ENCODE measurements at places on chromosomes 7 and 10. TPM values are rescaled to one million over a fixed set of nuclear protein-coding genes. Genes with fewer than 3 reads are reported as not detected.

DNA sequence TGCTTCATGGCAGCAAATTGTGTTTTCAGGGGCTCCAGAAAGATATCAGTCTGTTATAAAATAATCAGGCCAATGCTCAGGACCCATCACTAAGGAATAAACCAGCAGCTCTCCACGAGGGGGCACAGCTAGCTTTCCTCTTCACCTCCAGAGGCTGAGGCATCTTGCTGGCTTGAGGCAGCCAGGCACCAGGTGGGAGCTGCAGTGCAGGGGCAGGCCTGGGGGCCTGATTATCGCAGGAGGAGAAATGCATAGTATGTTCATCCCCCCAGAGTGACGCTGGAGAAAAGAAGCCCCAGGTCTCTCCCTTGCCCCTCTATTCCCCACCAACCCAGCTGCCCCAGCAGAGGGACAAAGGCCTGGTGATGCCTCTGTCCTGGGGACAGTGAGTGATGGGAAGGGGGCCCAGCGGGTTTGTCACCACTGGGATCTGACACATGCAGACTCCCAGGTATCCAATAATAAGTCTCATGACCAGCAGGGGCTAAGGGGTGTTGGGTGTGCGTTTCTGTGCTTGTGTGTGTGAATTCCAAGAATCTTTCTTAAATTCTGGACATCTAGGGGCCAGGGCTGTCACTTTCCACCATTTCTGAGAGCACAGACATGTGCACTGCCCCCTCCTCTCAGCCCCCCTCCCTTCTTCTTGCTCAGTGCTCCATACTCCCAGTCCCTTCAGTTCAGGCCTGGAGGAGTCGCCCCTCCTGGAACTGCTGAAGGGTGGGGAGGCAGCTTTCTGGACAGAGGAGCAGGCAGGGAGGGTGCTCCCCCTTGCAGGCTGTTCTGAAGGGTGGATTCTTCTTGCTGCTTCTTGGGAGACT, 128.1 kb upstream of the FAM20C start:
- DNase-seq = peak; percentile 89

DNA sequence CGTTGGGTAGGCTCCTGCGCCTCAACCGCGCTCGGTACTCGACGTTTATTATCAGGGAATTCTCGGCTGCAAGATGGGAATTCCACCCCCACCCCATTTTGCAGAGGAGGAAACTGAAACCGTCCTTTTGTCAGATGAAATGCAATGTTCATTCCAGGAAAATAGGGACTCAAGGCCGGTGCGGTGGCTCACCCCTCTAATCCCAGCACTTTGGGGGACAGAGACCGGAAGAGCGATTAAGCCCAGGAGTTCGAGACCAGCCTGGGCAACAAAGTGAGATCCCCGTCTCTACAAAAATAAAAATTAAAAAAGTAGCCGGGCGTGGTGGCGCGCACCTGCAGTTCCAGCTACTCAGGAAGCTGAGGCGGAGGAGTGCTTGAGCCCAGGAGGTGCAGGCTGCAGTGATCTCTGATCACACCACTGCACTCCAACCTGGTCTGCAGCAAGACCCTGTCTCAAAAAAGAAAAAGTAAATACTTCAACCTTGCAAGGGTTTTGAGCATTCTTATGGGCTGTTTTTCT, 720 bp upstream of the RFC2 start:
- no peak for DNase-seq

DNA sequence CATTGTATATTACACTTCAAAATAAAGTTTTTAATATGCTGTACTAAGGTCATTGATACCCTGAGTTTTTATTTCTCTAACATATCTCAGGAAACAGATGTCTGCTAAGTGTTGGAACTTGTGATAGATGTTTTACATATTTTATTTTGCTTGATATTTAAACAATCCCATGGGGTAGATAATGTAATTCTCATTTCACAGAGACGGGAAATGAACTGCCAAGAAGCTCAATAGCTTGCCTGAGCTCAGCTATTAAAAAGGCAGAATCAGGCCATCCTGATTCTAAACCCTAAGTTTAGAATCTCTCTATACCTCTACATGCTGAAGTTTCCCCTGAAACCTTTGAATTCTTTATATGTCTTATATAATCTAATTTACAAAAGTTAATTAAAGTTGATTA, 126.3 kb downstream of the LRRC18 start:
- DNase-seq = peak; percentile 90

DNA sequence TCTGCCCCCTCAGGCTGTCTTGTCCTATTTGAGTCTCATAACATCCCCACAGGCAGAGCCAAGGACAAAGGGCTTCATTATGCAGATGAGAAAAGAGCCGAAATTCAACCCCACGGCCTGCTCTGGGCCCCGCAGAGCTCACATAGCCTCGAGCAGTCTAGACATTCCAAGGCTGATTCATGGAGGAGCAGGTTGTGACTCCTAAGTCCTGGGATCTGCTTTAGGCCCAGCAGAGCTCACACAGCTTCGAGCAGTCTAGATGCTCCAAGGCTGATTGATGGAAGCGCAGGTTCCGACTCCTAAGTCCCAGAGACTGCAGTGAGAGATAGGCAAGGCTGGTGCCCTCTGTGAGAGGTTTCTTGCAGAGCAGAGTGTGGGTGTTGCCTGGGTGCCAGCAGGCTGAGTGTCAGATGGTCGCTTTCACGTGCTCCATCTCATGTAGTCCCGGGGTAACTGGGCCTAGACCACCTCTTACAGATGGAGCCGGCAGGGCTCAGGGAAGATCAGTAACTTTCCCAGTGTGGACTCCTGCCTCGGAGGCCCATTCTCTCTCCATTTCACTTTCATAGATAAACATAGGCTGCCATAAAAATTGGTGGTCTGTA, 436.1 kb upstream of the FOXK1 start:
- no peak for DNase-seq

Gene AASS
- total RNA-seq = 20.6 TPM

Gene ODAD2
- total RNA-seq = 1.5 TPM

DNA sequence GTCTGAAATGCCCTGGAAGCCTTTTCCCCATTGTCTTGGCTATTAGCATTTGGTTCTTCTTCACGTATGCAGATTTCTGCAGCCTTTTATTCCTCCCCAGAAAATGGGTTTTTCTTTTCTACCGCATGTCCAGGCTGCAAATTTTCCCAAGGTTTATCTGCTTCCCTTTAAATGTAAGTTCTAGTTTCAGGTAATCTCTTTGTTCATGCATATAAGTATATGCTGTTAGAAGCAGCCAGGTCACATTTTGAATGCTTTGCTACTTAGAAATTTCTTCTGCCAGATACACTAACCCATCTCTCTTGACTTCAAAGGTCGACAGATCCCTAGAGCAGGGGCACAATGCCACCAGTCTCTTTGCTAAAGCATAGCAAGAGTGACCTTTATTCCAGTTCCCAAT, 12.3 kb downstream of the THAP5 start:
- DNase-seq = no peak

- no peak for DNase-seq
These were observed 154.3 kb upstream of the LAMB4 start for GRCh38 chr7:108284349-108285002.

- no peak for DNase-seq
These were observed 69.3 kb downstream of the LRRC4 start for GRCh38 chr7:127961786-127962453.

DNA sequence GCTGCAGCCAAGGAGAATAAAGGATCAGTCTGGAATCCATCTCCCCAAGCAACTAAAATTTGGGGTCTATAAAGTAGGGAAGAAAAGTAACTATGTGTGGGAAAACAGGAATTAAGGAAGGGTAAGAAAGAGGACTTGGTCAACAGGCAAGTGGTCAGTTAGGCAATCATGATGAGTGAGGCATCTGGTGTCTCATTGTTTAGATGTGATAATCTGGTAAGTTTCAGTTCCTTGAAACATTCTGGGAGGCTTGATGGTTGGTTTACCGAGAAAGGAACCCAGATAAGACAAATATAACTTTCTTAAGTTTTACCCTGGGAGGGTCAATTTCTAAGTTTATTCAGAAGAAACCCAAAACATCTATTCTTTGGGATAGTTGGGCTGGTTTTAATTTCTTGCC, 22.3 kb downstream of the HYAL4 start:
- DNase-seq = no peak

- peak; percentile 1 for DNase-seq
These were observed 1023.5 kb upstream of the CELF2 start for GRCh38 chr10:9994131-9994530.

DNA sequence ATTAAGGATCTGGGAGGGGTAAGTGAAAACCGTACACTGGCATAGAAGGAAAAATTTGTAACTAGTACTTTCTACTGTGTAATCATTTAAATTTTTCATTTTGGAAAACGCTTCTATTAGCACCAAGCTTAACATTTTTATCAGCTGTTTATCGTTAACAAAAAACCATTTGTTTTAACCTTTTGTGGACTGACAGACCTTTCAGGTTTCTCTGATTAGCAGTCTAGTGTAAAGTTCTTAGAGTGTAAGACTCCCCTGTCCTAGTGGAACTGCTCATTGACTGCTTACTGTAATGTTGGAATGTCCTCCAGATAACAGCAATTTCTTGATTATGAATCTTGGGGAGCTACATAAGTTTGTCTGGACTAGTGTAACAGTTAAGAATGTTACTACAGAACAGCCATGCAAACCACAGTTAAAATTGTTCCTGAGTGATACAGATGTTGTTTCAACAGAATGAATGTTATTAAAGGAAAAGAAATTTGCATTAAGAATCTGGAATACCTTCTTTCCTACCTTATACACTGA, 2.0 kb downstream of the DBF4 start:
- DNase-seq = no peak

Gene STEAP2
- 7.1 TPM for total RNA-seq

GRCh38 chr10:21441625-21442024, 83.9 kb downstream of the SKIDA1 start:
- DNase-seq = no peak

DNA sequence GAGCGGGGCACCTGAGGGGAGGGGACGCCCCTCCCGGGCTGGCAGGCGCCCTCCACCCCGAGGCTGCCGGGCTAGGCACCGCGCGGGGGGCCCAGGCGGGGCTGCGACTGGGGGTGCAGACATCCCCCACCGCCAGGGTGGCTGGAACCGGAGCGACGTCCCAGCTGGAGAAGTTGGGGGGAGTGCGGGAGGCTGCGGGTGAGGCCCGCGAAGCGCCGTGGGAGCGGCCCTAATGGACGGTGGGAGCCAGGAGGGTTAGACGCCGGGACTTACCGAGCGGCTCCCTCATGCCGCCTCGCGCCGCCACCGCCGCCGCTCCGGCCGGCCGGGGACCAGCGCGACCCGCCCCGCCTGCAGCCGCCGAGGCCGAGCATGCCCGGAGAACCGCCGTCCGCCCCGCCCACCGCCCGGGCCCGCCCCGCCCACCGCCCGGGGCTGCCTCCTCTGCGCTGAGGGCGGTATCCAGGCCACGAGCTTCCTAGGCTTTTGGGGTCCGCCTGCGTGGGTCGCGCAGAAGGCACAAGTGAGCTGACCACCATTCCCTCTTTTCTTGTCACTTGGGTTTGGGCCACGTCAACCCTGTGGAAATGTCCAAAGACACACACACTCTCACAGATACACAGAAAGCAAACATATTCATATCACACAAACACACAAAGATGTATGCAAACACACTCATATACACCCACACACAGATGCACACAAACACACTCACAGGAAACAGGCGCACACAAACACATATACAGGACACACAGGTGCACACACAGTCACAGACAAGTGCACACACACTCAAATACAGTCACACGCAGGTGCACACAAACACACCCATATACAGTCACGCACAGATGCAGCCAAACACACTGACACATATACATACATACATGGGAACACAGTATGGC, at the start of gene JCAD:
Gene JCAD (minus strand): TSS at position 378 of the 899 bp plus-strand sequence. CDS start 11,774 bp downstream, outside the sequence.
- peak; percentile 81 for DNase-seq

DNA sequence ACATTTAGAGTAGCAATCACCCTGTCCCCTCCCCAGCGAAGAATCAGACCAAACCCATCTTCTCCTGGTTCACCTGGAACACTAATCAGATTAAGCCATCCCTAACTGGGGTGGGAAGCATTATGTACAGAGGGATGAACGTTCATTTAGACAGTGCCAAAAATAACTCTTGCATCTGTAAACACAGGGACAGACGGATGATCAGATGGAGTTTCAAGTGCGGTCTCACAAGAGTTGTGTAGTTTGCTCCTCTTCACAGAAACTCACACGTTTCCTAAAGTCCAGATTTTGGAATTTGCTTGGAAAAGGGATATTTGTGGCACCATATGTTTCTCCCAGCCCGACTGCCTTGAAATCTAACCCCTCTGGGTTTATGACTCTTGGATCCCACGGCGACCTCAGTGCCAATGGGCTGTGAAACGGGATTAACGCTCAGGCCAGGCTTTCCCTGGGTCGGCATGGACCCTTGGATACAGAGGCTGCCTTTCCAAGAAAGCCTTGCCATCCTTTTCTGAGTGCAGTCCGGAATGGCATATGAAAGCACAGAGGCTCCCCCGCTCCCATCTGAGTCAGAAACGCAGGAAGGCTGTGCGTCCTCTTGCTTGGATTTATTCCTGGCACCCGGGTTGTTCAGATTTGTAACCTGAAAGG, 293.2 kb upstream of the HABP2 start:
- peak; percentile 31 for DNase-seq

Gene TAC1
- total RNA-seq = 2.0 TPM

Gene TSC22D4
- total RNA-seq = 28.9 TPM

Gene FGF8
- 0.53 TPM for total RNA-seq

GRCh38 chr7:149787428-149788299, 14.3 kb upstream of the ZNF467 start:
- no peak for DNase-seq

GRCh38 chr10:25174461-25175230, at the start of gene GPR158:
Gene GPR158 (plus strand): TSS chr10:25175001. CDS start chr10:25175421, 420 bp downstream.
- peak; percentile 98 for DNase-seq

- no peak for DNase-seq
These were observed 3.2 kb downstream of the ZNF775 start for GRCh38 chr7:150382123-150382843.

Gene NKX2-3
- 0.62 TPM for total RNA-seq
